IPS-NIHi11 (cell line): ENCODE measurements at places on chromosomes 16 and 17.

- DNase-seq = peak; percentile 93
Observed at GRCh38 chr17:46192439-46193150, 634 bp downstream of the KANSL1 start.

DNA sequence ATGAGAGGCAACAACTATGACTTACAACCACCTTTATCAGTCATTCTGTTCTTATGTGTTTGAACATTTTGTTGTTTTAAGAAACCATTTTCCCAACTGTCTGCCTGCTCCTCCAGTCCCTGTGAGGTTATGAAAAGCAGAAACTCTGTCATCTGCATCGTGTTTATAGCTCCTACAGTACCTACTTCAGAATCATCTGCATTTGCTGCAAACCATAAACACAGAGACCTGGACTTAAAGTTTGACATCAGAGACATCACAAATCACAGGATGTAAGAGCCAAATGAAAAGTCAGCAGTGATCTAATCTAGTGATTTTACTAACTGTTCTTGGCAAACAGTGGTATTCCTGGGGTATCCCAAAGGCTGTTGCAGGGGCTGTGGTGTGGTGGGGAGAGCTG, 55.2 kb downstream of the CDH11 start:
- no peak for DNase-seq

DNA sequence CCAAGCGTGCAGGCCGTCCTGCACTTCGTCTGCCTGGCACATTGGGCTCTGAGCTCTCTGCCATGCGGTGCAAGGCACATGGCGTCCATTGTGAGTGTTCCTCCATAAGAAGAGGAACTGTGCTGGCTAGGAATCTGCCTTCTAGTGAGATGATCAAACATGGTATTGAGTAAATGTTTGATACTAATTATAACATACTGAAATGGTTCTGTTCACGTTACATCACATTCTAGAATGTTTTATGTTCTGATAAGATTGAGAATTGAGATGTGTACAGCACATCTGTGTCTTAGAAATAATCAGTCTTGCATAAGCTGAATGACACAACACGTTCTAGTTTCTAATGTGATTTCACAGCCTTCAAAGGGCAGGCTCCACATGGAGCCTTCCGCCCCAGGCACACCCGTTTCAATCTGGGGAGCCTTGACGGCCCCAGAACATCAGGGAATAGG, 42.9 kb downstream of the USP10 start:
- DNase-seq = no peak

- no peak for DNase-seq
Observed at GRCh38 chr17:77548967-77549366, 408.2 kb downstream of the SEC14L1 start.

GRCh38 chr17:40351359-40352236, 12.9 kb downstream of the GJD3 start:
- no peak for DNase-seq

DNA sequence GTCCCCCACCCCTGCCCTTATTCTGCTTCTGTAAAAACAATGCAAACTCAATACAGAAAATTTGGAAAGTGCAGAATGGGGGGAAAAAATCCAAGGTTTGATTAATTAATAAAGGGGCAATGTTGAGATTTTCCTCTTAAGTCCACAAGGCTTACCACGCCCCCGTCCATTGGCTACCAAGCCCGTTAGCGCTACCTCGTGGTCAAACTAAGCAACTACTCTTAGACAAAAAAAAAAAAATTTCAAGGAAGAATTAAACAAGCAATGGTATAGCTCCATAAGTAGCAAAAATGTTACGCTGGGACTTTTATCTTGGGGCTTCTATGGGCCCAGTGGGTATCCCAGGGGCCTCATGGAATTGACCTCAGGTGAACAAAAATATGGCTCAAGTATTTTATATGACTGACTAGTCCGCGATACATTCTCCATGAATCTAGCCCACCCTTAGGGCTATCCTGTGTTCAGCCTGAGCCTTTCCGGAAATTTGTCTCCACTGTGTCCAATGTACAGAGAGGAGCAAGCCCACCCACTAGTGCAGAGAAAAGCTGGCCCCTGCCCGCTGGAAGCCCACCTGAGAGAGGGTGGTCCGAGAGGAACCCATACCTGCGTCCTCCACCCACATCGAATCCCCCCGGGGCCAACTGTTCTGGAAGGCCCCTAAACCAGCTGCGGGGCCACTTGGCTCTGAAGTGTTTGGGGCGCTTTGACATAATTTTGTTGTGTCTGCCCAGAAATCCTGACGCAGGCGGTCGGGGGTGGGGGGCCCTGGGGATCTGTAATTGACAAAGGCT, 19.1 kb upstream of the TEX2 start:
- peak; percentile 70 for DNase-seq

DNA sequence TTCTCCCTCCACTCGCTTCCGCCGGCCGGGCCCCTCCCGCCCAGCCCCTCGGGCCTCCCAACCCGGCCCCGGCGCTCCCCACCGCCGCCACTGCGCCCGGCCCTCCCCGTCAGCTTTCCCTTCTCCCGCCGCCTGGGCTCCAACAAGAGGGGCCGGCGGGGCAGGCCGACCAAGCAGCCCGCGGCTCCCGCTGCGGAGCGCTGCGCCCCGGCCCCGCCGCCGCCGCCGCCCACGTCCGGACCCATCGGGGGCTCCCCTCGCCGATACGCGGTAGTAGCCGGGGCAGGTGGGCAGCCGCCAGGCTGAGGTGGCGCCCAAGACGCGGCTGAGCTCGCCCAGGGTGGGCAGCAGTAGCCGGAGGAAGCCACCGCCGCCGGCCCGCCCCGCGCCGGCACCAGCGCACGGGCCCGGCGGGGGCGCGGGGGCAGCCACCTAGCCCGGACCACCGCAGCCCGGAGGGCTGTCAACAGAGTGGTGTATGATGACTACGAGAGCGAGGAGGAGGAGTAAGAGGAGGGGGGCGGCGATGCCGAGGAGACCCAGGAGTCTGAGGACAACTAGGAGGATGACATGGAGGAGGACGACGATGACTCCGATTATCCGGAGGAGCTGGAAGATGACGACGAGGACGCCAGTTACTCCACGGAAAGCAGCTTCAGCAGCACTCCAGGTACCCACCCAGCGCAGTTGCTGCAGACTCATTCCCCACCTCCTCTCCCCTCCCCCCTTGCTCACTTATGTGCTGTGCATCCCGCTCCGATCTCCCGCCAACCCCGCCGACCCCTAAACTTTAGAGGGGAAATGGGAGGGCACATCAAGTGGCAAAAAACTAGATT, 498 bp downstream of the LRRC37B start:
- DNase-seq = peak; percentile 64
